ENCODE measurements at places on chromosomes 4 and X. TPM values are rescaled to one million over a fixed set of nuclear protein-coding genes. Genes with fewer than 3 reads are reported as not detected.
A peak's percentile ranks its signal among the peaks of the same experiment; 100 is the strongest.

- DNase-seq: no peak
Measured at GRCh38 chrX:125204681-125205132, 115.0 kb upstream of the TEX13C start.

- no peak for DNase-seq
Measured at GRCh38 chrX:43552156-43552555, 103.9 kb upstream of the MAOA start.

DNA sequence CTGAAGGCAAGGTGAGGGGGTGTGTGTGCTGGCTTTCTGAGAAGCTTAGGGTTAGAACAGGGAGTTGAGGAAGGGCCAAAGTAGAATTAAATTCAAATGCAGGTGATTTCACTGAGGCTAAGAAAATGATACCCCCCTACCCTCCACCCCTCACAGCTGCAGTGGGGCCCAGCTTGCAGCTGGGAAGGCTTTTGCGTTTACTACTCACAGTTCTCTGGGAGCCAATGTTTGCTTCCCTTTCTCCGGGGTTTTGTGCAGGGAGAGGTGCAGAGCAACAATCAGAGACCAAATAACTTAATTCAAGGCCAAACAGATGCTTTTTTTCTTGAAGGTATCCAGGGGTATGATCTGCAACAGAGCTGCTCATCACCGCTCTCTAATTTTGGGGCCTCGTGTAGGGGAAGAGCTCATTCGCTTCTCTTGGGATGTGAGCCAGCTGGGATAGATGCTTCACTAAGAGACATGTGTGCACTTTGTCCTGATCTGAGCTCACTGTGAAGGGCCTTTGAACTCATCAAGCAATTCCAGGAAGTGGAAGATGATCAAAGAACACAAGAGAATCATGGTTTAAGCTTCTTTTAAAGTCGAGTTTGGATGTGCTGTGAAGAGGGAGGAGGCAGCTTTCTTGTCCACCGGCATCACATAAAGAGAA, 122.7 kb upstream of the C1GALT1C1 start:
- DNase-seq: no peak

GRCh38 chr4:123415977-123416376, 19.4 kb downstream of the SPRY1 start:
- DNase-seq: no peak

DNA sequence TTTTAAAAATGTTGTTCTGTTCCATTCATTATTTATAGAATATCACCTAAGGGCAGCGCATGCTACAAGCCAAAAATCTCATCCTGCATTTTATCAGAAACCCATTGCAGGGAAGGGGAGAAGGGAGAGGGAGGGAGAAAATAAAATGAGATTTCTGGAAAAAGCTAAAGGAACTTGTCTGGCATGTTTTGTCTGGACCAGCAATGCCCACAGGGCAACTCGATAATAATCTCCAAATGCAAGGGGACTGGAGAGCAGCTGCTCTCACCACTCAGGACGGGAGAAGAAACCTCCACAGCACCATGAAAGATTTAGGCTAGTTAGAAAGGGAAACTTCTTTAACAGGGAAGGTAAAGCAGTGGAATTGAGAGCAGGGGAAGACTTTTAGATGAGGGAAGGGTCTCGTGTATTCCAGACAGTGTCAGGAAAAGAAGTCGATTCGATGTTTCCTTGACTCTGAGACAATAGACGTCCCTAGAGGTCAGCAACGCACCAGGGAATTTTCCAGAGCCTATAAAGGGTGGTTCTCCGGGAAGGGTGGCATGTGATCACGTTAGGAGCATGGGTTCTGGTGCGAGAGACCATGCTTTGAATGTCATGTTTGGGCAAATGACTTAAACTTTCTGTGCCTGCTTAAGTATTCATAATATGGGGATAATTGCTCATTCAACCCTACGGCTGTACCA, 132.2 kb upstream of the NDP start:
- DNase-seq: no peak

DNA sequence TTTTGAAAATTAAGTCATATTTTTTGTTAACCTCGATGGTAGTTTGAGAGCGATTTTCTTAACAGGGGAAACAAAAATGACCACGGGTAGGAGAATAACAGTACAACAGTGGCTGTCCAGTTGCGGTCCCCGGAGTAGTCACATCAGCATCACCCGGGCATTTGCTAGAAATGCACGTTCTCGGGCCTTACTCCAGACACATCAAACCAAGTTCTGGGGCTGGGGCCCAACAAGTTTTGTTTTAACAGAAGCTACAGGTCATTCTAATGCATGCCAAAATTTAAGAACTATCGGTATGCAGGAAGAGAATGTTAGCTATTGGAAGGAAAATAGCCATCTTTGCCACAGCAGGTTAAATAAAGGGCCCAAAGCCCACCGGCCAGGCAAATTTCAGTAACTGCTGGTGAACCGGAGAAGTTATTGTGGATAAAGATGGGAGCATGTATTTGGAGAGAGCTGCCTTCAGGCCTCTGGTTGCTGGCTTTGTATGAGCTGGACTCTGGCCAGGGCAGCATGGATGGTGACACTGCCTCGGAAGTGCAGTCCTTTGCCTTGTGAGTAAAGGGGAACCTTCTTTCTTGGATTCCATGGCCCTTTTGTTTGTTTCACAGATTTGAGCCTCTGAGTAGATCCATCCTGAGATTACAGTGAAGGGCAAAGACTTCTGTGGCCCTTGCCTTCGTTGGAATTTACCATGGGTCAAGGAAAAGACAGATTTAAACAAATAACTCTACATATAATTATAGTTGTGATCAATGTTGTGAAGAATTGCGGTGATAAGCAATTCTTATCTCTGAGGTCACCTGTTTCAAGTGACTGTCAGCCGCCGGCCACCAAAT, 62.1 kb downstream of the TBC1D14 start:
- DNase-seq: peak; percentile 51

DNA sequence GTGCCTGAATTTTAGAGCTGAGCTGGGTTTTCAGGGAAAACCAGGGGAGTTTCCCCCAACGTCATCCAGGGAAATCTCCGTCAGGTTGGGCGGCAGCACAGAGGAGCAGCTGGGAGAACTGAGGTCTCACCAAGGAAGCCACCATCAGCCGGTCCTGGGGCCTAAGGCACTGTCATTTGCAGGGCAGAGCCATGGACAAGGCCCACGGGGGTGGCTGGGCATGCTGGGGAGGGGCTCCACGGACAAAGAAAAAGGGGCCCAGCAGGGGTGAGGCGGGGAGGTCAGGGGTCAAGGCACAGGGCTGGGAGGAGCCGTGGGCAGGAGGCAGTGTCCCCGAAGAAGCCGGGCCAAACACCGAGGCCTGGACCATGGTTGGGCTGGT, 109.8 kb downstream of the HMX1 start:
- DNase-seq: peak; percentile 8

CENPVL1 gene
- total RNA-seq: not detected

TRPC5OS gene
- total RNA-seq: not detected

MAGEC1 gene
- not detected for total RNA-seq

SSX3 gene
- total RNA-seq: not detected

UGT2B17 gene
- not detected for total RNA-seq

TRAPPC11 gene
- 17.0 TPM for total RNA-seq

SLC25A14 gene
- 3.6 TPM for total RNA-seq

IGFBP7 gene
- total RNA-seq: 723 TPM

AIFM1 gene
- 134 TPM for total RNA-seq

ARHGAP24 gene
- total RNA-seq: 13.3 TPM

HELT gene
- total RNA-seq: not detected

KLKB1 gene
- 1.1 TPM for total RNA-seq

FAT1 gene
- total RNA-seq: 61.8 TPM

All from left ventricle myocardium superior (tissue), 1 donor.